Stromal cell of bone marrow (primary cell): ENCODE measurements at places on chromosomes 4 and X.
A peak's percentile ranks its signal among the peaks of the same experiment; 100 is the strongest.

DNA sequence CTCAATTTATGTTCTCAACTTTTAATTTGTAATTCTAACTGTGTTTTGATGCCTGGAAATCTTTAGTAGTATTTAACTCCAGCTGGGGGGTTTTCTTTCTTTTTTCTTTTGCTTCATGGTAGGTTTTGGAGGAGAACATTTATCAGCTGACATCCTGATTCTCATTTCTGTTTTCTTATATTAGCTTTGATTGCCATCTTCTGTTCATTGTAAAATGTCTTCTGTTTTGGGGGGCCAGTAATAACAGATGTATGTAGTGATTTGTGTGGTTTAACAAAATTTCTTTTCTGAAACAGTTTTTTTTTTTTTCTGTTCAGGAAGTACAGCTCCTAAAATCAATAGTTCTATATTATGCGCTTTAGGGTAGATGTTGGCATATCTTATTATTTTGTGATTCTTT lies 182.2 kb downstream of the GABRB1 start:
- no peak for DNase-seq

- peak; percentile 47 for DNase-seq
Observed at GRCh38 chr4:186557486-186557885, 2.1 kb upstream of the MTNR1A start.

DNA sequence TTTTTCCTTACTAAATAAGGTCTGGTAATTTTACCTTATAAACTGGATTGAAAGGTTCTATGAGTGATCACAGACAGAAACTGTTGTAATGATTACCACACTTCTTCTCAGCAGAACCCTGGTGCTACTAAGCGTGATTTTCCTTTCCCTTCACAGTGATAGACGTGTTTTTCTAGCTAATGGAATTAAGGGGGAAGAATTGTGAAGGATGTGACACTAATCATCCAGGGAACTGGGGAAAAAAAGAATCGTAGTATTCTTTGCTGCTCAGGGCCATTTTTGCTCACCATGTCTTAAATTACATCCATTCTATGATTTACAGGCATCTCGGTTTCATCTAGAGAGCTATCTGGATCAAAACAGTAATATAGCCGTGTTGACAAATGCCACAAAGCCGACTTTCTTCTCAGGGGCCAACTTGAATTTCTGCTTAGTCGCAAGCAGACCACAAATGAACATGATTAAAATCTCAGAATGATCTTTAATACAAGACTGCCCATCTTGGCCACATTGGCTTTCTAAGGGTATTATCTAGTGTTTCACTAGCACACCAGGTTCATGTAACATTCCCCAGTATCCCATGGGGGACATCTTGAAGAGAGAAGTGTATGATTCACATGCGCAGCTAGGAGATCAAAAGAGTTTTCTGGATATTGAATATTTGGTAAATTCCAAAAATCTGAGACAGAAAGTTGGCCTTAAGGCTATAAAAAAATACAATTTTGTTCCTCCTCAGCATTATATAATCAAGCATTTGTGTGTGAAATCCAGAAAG lies 154.0 kb downstream of the UGT8 start:
- no peak for DNase-seq

DNA sequence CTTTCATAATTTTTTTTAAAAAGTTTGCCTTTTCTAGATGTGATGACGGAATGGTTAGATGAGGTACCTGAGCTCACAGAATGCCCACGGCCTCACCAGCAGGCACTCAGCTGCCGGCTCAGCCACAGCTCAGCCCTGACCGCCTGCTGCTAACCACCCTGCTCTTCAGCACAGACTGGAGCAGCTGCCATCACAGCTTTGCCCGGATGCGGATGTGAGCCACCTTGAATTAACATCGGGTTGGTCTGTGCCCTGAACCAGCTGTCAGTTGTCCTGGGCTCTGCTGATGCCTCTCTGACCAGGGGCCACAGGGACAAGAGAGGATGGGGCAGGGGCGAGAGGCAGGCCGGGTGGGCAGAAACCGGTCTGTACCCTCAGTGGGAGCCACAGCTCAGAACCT lies 93.3 kb downstream of the HMX1 start:
- no peak for DNase-seq

DNA sequence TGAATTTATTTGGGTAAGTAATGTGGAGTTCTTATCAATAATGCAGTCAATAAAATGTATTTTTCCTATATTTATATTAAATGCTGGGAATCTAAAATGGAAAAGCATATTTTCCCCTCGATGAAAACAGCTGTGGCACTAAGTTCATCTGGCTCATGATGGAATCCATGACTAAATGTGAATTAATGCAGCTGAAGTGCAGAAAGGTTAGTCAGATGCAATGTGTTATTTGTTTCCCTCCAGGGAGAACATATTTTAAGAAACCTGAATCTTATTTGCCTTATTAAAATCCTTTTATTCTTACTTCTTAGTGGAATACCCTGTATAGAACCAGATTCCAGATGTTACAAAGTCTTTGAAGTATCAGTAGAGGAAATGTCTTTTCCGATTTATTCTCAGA lies 247.9 kb downstream of the ARHGAP24 start:
- DNase-seq, result no peak

- peak; percentile 57 for DNase-seq
Observed at GRCh38 chr4:121669163-121669550, 27.6 kb downstream of the ANXA5 start.

- no peak for DNase-seq
Observed at GRCh38 chr4:98838977-98839618, 89.8 kb downstream of the EIF4E start.

- no peak for DNase-seq
Observed at GRCh38 chr4:12791536-12791935, 692.6 kb downstream of the RAB28 start.

- DNase-seq, result no peak
Observed at GRCh38 chr4:135840781-135841180, 1639.2 kb upstream of the PABPC4L start.

GRCh38 chr4:2827071-2827873 lies 16.4 kb upstream of the ADD1 start:
- DNase-seq, result no peak

DNA sequence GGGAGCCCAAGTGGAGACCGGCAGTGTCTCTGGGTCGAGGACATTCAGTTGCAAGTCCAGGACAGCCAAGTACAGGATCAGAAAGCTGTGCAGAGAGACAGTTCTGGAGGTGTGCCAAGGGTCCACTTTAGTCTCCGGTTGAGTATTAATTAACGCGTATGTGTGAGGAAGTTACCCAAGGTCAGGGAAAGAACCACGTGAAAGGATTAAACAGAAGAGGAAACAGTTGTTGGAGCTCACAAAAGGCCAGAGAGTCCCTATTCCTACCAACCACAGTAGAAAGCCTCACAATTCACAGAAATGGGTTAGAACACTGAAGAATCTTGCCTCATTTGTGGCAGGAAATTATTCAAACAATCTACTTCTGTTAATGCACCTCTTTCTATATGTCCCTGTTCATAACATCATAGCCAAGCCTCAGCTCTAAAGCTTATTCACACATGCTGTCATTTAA lies 17.9 kb upstream of the NSUN7 start:
- no peak for DNase-seq

DNA sequence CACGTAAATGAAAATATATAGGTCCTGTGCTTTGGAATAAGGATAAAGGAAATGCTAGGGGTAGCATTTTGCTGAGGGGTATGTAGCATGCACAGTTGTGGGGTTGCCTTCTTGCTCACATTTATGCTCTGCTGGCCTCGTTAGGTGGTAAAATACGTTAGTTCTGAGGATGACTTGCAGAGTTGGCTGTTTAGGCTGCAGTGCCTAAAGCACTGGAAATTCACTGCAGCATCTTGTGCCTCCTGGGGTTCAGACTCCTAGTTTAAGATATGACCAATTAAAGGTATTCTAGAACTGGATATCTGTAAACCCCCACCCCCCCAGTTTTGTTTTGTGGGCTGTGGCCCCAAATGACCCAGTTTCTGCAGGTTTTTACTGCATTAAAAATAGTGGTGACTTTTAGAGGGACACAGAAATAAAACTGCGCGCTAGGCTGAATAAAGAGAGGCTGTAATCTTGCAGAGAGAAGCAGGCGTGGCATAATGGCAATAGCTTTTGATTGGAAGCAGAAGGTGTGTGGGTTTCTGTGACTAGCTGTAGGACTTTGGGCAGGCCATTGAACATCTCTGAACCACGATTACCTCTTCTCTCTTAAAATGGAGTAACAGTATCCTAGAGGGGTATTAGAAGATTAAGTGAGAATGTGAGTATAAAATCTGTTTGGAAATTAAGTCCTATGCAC lies 79.3 kb downstream of the REPS2 start:
- DNase-seq, result no peak

DNA sequence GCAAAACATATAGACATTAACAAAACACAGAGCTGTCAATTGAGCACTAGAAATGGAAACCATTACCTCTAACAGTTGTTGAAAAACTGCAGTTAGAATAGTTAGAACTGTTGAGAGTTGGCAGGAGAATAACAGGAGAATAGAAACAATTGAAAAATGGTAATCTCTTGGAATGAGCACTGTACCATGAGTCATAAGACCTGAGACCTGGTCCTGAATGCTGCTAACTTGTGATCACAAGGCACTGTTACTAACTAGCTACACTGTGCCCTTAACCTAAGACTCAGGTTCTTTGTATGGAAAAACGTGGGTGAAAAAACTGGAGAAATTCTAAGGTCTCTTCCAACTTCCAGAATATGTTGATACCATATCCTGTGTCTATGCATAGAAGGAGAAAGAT lies 29.3 kb downstream of the FAM114A1 start:
- no peak for DNase-seq

DNA sequence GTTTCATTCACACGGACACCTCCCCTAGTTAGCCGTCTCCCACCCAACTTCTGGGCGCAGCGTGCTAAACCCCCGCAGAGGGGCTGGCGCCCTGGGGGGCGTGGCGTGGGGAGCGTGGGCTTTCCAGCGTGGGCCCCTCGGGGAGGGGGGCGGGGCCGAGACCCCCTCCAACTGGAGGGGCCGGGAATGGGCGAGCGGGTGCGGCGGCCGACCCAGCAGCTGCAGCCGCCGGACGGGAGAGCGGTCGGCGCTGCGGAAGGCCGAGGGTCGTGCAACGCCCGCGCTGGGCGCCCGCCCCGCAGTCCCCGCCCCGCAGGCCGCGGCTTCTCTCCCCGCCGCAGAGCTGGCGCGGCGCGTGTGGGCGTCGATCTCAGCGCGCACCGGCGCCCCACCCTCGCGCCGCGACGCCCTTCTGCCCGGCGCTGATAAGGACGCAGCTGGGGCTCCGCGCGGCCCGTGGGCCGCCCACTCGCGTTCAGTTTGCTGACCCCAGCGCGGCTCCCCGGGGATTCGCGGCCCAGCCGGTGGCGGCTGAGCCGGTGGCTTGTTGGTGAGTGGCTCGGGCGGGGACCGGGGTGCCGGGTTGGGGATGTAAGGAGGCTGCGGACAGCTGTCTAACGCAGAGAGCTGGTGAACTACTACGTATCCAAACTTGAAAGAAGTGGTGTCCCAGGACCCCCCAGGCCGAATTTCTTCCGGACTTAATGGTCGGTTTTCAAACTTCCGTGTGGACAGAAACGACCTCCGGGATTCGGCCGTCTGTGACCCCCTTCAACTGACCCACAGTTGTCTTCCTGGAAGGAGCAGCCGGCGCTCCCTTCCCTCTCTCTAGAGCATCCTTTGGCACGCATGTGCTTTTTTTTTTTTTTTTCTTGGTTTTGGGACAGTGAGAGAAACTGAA lies 1.5 kb downstream of the FHDC1 start:
- DNase-seq, result no peak

DNA sequence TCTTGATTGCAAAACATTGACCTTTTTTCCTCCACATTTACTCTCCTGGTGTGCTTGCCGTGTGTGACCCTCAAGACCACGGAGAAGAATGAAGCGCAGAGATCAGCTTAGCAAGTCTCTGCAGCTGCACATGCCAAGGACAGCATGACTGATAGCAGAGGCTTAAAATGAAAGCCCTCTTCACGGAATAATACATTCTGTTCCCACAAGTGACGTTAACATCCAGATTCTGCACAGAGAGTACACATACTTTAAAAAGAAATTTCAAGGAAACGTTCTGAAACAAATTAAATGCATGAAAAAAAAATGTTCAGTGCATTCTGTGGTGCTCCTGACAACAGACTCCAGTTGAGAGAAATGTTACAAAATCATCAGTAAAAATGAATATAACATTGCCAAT lies 60.9 kb downstream of the SLC7A11 start:
- no peak for DNase-seq

DNA sequence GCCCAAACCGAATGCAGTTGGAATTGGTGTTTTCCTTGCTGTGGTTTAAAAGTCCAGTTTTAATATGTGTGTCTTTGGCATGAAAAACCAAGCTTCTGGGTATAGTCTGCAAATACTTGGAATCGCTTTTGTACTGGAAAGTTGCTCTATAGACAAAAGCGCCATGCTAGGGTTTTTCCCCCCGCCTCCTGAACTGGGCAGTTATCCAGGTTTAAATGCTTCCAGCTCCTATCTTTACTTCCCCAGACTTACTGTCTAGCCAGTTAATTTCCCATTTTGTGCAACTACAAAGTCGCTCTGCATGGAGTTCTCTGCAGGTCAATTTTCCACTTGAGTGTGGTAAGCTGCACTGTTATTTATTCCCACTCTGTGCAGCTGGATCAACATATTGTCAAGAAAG lies 2.7 kb downstream of the RASL11B start:
- no peak for DNase-seq

- DNase-seq, result peak; percentile 61
Observed at GRCh38 chr4:149441338-149441737, 374.3 kb downstream of the IQCM start.

GRCh38 chrX:149374751-149375150 lies 130.4 kb downstream of the IDS start:
- DNase-seq, result no peak

DNA sequence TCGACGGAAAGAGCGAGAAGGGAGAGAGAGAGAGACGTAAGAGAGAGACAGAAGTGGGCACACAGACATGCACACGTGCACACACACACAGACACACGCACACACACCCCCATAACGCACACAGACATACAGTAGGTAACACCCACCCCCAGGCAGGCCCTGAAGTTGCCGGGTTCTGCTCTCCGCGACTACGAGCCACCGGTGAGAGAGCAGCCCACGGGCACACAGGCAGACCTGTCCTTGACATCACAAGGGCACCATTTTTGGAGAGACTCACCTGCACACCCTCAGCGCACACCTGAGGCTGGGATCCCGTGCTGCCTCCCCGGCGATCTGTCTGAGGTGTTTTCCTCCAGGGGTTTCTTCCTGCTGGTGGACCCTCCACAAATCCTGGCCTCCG lies 1171.0 kb upstream of the PCDH10 start:
- no peak for DNase-seq

DNA sequence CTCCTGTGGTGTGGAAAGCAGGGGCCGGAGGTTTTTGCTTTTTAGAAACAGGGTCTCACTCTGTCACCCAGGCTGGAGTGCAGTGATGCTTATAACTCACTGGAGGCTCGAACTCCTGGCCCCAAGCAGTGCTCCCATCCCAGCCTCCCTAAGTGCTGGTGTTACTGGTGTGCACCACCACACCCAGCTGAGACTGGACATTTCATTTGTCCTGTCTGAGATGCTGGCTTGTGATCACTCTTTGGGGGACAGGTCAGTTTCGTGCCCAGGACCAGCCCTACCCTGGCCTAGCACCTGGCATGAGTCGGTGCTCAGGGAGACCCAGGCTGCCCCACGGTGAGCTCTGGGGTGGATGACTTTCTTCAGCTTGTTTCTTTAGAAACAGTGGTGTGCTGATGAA lies 11.3 kb downstream of the PSAPL1 start:
- DNase-seq, result no peak
